CD4-positive, alpha-beta memory T cell (primary cell): ENCODE measurements at places on chromosomes 1 and 21. TPM values are rescaled to one million over a fixed set of nuclear protein-coding genes. Genes with fewer than 3 reads are reported as not detected.

The TBX15 gene
- not detected for total RNA-seq

The SPOCD1 gene
- 0.61 TPM for total RNA-seq

The BGLAP gene
- 7.7 TPM for total RNA-seq

GRCh38 chr1:7471836-7472235, 299.3 kb upstream of the VAMP3 start:
- no peak for DNase-seq

GRCh38 chr1:101221945-101222429, 14.8 kb upstream of the S1PR1 start:
- no peak for DNase-seq

- DNase-seq: no peak
Measured at GRCh38 chr1:28950449-28950848, 36.1 kb downstream of the EPB41 start.

- DNase-seq: no peak
Measured at GRCh38 chr1:191953526-191953925, 204.7 kb upstream of the RGS18 start.

DNA sequence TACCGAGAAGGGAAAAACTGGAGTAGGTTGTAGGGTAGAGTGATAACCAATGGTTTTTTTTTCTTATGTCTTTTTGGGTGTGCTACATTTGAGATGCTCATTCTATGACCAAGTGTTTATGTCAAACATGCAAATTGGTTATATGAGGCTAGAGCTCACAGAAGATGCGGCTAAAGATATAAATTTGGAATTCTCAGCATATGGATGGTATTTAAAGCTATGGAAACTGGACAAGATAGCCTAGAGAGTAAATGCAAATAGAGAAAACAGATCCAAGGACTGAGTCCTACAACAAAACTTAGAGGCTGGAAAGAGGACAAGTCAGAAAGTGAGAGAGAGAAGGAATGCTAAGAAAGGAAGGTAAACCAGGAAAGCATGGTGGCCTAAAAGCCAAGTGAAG, 7.4 kb downstream of the GDAP2 start:
- DNase-seq: no peak

DNA sequence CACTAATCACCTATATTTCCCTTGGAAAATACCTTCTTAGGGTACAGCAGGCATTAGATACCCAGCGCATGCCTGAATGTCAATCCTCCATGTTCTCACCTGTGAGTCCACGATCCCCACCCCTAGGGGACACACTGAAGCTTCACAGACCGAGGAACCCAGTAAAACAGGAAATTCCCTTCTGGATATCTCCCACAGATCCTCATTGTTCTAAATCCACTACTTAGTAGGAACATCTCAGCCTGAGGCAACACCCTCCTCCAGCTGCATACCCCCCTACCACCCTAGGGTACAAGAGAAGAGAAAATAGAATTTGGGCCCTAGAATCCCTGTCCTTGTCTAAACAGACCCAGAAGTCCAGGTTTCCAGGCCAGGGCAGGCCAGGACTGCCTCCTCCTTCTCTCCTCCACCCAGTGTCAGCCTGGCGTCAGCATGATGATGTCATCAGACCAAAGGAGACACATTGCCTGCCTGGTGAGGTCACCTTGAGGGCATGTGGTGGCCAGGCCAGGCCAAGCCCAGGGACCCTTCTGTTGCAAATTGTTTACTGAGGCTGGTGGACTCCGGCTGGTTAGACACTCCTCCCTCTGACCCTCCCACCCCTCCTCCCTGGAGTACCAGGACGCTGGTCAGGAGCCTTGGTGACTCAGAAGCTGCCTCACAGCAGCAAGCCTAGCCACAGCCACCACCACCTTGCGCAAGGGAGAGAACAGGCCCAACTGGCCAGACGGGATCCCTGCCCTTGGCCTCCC, 6.2 kb downstream of the NECTIN4 start:
- DNase-seq: no peak

DNA sequence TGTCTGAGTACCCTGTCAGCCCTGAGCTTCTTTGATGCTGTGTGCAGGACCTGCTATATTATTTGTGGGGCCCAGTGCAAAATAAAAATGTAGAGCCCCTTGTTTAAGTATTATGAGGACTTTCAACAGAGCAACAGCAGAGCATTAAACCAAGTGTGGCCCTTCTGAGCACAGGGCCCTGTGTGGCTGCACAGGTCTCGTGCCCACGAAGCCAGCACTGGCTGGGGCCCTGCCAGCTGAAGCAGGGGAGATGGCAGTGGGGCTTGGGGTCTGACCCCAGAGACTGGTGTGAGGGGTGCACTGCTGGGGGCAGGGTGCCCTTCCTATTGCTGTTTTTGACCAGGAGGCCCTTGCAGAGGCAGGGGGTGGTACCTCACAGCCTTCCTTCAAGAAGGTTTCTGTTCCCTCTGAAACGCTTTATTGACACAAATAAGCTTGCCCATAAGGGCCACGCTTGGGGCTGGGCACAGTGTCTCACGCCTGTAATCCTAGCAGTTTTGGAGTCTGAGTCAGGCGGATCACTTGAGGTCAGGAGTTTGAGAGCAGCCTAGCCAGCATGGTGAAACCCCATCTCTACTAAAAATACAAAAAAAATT, 2.2 kb upstream of the SEMA4A start:
- DNase-seq: no peak

DNA sequence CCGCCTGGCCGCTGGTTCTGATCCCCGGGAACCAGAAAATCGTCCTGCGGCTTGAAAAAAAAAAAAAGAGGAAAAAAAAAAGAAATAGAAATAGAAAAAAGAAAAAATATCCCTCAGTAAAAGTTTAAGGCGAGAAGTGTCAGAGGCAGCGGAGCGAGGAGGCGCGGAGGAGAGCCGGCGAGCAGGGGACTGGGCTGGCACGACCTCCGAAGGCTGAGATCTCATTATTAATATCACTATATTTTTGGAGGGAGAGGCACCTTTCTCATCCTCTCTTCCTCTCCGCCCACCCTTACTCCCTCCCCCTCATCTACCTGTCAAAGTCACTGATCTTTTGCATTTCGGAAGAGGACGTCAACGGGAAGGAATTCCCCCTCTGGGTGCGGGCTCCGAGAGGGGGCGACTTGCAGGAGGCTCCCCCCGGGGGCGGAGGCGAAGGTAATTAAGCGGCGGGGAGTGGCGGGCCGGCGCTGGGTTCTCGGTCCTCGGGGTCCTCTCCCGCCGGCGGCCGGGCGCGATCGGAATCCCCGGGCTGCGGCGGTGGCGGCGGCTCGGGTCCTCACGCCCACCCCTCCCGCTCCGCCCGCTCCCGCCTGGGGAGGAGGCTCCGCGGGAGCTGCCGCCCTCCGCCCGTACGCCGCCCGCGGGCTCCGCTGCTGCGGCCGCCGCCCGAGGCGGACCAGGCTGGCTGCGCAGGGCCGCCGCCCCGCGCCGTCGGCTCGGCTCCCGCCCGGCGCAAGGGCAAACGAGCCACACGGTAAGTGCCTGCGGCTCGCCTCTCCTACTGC, at the start of gene NTNG1:
Gene NTNG1, plus strand, starts transcription at position 337 of the 788 bp plus-strand sequence.
- peak; percentile 34 for DNase-seq

DNA sequence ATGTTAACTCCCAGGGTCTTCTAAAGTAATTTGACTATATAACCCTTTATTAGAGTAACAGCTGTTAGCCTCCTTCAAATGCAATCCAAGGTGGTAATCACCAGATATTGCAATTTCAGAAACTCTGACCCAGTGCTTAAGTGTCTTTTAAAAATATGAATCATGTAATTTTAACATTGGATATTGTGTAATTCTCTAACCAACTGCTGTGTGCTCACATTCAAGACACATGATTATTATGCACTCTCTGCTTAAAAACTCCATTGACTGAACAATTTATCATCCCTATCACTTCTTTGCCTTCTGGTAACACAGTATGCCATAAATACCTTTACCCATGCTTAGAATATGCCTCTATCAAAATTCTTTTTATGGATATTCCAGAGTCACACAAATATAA, 537.4 kb upstream of the RGS18 start:
- DNase-seq: no peak

- no peak for DNase-seq
Measured at GRCh38 chr1:32701951-32702598, 495 bp downstream of the SYNC start.

DNA sequence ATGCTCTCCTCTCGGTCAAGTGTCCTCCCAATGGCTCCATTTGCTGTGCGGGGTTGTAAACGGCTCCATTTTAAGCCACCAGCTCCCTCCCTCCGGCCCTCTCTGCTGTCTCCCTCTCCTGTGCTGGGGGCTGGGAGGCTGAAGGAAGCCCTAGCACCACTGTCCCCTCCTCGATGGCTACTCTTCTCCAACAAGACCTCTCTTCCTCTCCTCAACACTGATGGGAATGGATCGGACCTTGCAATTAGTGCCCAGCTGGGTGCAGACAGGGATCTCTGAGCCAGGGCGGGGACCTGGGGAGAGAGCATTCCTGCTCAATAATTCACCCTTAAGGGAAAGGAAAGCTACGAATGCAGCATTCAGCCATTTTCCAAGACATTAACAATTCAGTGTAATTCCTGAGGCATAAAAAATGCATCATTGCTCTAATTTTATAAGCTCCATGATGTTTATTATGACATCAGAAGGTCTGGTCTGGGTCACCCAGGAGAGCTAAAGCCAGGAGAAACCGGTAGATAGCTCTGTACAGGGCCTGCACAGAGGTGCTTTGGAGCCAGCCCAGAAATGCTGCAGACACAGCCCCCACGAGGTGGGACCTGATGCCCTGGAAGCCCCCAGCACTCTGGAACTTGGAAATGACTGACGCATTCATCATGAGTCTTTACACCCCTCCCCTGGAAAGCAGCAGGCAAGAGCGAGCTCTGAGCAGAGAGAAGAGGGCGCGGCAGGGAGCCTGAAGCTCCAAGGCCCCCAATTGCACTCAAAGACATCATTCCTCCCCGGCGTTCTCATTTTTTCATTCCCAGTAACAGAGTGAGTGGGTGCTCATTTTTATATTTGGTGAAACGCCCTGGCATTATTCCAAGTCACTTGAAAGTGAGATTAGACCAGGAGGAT, 76.2 kb upstream of the VAMP3 start:
- DNase-seq: no peak

- DNase-seq: no peak
Measured at GRCh38 chr1:112708002-112708448, 1.1 kb upstream of the RHOC start.

DNA sequence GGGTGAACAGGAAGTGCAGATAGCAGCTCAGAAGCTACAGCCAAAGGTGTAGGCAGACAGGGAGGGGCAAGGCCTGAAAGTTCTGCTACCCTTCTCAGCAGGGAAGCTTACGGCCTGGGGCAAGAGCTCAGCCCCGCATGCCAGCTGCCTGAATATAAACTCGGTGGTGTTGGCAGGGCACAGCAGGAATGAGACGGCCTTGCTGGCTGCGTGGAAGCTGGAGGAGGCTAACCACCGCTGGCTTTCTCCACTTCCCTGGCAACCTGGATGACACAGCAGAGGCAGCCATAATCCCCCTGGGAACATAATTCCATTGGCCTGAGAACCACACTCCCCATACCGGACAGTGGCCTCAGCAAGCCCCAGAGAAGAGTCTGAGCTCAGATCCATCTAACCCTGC, 81.9 kb upstream of the PRRC2C start:
- no peak for DNase-seq

DNA sequence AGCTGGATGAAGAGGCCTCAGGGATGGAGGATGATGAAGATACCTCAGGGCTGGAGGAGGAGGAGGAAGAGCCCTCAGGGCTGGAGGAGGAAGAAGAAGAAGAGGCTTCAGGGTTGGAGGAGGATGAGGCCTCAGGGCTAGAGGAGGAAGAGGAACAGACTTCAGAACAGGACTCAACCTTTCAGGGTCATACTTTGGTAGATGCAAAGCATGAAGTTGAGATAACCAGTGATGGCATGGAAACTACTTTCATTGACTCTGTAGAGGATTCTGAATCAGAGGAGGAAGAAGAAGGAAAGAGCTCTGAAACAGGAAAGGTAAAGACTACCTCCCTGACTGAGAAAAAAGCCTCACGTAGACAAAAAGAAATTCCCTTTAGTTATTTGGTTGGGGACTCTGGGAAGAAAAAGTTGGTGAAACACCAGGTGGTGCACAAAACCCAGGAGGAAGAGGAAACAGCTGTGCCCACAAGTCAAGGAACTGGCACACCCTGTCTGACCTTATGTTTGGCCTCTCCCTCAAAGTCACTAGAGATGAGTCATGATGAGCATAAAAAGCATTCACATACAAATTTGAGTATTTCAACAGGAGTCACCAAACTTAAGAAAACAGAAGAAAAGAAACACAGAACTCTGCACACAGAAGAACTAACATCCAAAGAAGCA, 15.4 kb downstream of the L1TD1 start:
- no peak for DNase-seq

DNA sequence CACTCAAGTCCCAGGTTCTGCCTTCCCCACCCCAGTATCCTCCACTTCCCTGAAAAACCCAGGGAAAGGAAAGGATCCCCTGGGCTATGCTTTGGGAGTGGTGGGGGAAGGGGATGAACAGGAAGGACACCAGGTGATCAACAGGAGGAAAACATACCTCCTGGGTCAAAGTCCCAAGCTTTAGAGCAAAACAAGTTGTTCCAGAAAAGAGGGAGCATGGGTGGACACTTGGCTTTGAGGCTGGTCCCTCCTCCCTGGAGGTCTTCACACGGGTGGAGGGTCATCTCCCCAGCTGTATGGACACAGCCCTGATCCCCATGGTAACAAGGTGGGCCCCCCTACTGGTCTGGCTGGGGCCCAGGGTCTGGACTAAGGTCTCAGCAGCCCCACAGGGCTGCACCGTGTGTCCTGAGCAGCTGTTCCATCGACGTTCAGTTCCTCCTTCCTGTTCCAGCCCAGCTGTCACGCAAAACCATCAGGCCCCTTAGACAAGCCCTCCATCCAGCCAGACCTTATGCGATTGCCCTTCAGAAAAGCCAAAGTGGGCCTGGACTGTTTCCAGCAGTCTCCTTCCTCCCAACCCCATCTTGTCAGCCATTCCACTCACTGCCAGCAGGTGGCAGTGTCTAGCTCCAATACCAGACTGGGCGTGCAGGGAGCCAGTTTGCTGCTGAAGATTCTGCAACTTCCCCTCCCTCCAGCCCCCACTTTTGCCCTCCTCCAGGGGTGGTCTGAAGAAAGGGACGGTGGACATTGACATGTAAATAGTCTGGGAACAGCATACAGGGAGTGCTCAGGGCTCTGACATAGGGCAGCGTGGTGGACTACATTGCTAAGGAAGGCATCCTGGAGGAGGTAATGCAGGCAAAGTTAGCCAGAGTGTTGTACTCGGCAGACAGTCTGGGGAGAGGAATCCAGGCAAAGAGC, 2.9 kb upstream of the PDZK1IP1 start:
- DNase-seq: peak; percentile 58

GRCh38 chr1:28983509-28984310, 69.3 kb downstream of the EPB41 start:
- no peak for DNase-seq

GRCh38 chr1:87512431-87512830, 183.8 kb downstream of the LMO4 start:
- no peak for DNase-seq
